AG08395 (cell line): ENCODE measurements at places on chromosomes 13 and 19.

GRCh38 chr19:1837625-1838105 is 10.6 kb downstream of the REXO1 start:
- DNase-seq = peak; percentile 84

DNA sequence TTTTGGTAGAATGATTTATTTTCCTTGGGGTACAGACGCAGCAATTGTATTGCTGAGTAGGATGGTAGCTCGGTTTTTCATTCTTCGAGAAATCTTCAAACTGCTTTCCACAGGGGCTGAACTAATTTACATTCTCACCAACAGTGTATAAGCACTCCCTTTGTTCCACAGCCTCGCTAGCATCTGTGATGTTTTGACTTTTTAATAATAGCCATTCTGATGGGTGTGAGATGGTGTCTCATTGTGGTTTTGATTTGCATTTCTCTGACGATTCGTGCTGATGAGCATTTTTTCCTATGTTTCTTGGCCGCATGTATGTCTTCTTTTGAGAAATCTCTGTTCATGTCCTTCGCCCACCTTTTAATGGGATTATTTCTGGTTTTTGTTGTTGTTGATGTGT is 54.8 kb upstream of the UQCRFS1 start:
- no peak for DNase-seq

DNA sequence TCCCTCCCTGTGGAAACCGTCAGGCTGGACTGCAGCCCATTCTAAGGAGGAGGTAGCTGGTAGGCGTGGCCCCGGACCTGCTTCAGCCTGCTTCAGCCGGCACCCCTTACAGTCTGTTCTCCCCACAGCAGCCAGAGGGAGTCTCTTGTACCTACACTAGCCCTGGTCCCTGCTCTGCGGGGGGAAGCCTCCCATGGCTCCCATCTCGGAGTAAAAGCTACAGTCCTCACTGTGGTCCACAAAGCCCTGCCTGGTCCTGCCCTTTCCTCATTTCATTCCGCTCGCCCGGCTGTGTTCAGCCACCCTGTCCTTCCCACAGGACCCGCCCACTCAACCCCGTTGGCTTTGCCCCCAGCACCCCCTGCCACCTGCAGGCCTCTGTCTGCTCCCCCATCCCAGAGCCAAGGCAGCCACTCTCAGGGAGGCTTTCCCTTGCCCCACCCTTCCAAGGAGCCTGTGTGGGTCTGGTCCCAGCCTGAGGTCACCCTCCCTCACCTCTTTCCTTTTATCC is 1.3 kb downstream of the PGLYRP1 start:
- DNase-seq = no peak

DNA sequence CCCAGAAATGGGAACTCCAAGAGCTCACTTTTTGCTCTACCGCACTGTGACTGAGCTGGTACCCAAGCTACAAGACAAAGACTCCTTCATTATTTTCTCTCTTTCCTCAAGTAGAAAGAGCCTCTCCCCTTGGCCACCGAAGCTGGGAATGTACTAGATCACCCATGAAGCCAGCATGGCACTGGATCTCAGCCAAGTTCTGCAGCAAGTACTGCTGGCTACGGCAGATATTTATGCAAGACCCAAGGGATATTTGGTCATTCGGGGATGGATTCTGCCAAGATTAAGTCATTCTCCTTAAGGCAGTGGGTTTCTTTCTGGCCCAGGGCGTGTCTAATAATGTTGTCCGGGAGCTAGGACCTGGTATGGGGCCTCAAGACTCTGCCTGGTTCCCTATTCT is 633.5 kb downstream of the SLITRK1 start:
- no peak for DNase-seq

GRCh38 chr19:52492994-52493470 is 34.4 kb upstream of the ZNF808 start:
- DNase-seq = no peak

GRCh38 chr13:42116225-42116624 is 67.8 kb downstream of the DGKH start:
- peak; percentile 37 for DNase-seq

- no peak for DNase-seq
These were observed 11.6 kb upstream of the RASA3 start for GRCh38 chr13:114143806-114144605.

- DNase-seq = no peak
These were observed 1514.7 kb upstream of the SLC10A2 start for GRCh38 chr13:104580931-104581330.

DNA sequence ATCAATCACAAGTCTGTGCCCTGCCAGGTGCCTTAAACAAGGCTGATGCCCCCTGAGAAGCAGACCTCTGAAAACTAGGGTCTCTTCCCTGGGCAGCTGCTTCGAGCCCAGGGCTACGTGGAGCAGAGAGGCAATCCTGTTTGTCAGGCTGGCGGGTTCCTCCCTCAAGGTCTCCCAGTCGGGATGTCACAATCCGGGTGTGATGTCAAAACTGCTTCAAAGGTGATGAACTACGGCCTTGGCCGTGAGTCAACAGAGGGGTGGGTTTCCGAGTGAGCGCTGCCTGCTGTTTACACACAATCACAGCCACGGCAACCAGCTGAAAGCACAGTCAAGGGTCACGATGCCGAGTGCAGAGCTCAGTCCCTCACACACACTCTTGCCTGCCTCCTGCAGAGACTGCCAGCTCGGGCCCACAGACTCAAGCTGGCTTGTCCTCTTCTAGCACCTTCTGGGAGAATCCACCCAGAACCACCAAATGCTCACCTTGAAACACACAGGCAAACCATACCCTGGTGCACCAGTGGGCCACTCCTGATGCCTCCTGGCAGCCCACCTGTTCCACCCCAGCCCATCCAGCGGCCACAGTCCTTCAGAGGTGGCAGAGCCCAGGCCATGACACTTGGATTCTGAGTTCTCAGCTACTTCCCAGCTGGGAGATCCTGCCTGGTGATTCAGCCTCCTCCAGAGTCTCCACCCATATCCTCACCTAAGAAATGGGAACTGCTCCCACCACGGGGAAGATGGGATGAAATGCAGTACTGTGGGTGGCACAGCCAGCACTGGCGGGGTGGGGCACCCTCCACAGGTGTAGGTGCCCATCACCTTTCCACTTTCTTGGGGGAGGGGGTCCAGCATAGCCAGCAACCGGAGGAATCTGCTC is 6.8 kb downstream of the ELL start:
- no peak for DNase-seq
